ENCODE measurements at places on chromosomes 7 and 10. TPM values are rescaled to one million over a fixed set of nuclear protein-coding genes. Genes with fewer than 3 reads are reported as not detected.

DNA sequence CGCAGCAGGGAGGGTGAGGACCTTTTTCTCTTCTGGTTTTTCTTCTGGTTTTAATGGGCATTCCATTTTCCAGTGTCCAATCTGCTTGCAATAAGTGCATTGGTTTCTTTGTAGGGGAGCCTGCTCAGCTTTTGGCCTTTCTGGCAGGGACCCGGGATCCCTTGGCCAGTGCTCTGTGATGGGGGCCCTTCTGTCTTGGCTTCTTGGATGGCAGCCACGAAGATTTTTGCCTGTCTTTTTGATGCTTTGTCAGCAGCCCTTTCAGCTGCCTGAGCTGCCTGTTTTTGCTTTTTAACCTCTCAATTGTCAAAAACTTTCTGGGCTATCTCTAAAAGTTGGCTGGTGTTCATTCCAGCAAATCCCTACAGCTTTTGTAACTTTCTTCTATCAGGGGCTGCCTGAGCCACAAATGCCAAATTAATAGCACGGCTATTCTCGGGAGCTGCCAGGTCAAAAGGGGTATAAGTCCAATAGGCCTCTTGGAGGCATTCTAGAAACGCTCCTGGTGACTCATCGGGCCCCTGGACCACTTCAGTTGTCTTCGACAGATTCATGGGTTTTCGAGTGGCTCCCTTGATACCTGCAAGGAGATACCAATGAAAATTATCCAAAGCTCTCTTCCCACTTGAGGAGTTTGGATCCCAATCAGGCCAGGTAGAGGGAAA lies 179.9 kb upstream of the MBL2 start:
- no peak for DNase-seq

- DNase-seq: no peak
Measured at GRCh38 chr10:56360583-56360966, 484 bp downstream of the ZWINT start.

GRCh38 chr7:103391150-103391549 lies 43.7 kb downstream of the PSMC2 start:
- DNase-seq: no peak

GRCh38 chr10:113019692-113020474 lies 69.8 kb downstream of the TCF7L2 start:
- DNase-seq: no peak

- no peak for DNase-seq
Measured at GRCh38 chr7:37986908-37987330, 66.5 kb downstream of the EPDR1 start.

GRCh38 chr10:78341953-78342614 lies 308.4 kb downstream of the RPS24 start:
- no peak for DNase-seq

- no peak for DNase-seq
Measured at GRCh38 chr7:74544706-74545469, 91.2 kb downstream of the GTF2IRD1 start.

The PNLIPRP2 gene
- 0.42 TPM for total RNA-seq

The FGFBP3 gene
- 7.9 TPM for total RNA-seq

The ATP6V0A4 gene
- total RNA-seq: not detected

Measured in tibial nerve (tissue), 4 donors.